ENCODE measurements at places on chromosomes 5 and 9.

- DNase-seq, result no peak
Measured at GRCh38 chr5:137589185-137589584, 90.1 kb upstream of the SPOCK1 start.

DNA sequence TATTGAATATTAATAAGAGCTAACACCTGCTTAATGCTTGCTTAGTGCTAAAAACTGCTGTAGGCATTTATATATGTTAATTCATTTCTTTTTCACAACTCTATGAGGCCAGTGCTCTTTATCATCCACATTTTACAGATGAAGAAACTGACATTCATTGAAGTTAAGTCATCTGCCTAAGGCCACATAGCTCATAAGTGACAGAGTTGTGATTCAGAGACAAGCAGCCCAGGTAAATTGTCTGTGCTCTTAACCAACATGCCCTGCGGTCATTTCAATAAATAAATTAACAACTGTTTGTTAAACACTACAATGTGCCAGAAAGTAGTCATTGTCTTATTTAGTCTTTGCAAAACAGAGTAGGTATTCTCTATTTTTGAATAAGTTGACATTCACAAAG lies 1354.4 kb upstream of the C9orf72 start:
- no peak for DNase-seq

DNA sequence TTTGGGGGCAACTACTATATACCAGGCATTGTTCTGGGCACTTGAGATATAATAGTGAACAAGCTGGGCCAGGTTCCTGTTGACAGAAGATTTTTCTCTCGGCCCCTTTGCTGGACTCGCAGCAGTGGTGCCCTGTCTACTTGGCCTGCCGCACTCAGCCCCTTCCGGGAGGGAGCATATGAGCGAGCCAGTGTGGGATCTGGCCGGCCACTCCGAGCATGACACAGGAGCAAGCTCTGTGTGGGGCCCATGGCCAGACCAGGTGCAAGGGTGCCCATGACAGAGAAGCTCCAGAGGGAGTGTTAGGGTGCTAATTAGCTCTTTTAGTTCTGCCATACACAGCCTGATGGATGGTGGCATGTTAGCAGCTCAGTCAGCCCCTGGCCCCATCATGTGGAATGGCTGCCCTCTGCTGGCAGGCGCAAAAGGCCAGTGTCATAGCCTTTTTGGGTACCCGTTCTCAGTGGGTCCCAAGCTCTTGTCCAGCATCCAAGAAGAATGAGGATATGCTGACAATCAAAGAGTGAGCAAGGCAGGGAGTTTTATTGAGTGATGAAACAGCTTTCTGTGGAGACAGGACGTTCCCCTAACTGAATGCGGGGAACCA lies 9.3 kb upstream of the KIF4B start:
- peak; percentile 65 for DNase-seq

DNA sequence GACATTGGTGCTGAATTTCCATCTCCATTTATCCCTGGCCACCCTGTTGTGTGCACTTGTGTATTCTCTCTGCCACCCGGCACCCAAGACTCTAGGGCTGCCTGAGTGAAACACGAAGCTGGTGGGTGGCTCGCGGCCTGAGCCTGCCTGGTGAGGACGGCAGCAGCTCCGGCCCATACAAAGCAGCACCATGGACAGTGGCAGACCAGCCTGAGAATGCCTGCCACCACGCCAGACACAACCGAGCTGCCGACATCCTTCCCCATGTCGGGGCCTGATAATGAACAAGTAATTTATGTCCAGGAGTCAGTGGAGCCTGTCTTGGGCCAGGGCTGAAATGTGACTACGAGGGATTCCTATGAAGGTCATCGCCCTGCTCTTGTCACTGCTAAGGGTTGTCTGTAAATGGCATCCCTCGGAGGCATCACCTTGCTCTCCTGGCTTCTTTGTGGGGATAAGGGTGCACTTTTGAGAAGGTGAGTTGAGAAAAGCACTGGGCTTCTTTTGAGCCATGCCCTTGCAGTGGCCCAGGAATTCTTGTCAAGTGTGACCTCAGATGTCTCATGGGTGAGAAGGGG lies 175.7 kb downstream of the MELK start:
- DNase-seq, result peak; percentile 77

DNA sequence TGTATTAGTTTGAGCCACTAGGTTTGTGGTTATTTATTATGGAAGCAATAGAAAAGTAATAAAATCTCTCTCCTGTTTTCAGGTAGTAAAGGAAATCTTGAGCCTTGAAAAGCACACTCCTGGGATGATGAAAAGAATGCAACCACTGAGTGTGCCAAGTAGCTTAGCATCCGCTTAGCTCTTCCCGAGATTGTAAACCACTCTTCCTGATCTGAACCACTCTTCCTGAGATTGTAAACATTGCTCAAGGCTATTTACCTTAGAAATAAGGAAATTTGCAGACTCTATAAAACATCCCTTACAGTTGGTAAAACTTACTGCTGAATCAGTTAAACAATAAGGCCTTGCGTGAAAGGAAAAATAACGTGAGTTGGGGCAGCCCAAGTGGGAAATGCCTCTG lies 17.4 kb upstream of the IL33 start:
- DNase-seq, result no peak

DNA sequence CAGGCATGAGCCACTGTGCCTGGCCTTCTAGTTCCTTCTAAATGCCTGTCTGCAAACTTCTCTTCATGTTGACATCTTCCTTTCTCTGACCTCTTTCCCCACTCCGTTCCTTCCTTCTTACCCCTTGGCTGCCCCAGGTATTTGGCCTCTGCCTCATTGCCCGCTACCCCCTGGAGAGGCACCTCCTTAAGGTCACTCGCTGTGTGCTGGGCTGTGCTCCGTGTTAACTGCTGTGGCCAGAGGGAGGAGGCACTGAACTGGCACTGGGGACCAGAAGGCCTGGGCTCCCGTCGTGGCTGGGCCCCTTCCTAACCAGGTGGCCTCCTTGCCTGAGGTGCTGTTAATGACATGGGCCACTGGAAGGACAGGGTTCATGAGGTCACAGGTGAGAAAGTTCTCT lies 39.4 kb downstream of the LAMC3 start:
- DNase-seq, result no peak

DNA sequence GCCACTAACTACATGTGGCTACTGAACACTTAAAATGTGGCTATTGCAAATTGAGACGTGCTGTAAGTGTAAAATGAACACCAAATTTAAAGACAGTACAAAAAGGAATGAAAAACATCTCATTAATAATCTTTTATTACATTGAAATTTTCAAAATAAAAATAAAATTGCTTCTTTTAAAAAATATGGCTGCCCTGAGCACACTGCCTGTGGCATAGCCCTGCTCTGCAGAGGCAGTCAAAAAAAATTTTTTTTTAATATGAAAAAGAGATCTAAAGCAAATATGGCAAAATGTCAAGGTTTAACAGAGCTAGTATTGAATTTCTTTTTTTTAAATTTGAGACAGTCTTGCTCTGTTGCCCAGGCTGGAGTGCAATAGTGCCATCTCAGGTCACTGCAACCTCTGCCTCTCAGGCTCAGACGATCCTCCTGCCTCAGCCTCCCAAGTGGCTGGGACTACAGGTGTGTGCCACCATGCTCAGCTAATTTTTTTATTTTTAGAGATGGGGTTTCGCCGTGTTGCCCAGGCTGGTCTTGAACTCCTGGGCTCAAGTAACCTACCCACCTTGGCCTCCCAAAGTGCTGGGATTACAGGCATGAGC lies 25.6 kb downstream of the CARNMT1 start:
- peak; percentile 13 for DNase-seq

- DNase-seq, result no peak
Measured at GRCh38 chr5:172554562-172554961, 86.5 kb upstream of the NEURL1B start.

GRCh38 chr9:130894546-130894945 lies 2.1 kb downstream of the QRFP start:
- peak; percentile 54 for DNase-seq

DNA sequence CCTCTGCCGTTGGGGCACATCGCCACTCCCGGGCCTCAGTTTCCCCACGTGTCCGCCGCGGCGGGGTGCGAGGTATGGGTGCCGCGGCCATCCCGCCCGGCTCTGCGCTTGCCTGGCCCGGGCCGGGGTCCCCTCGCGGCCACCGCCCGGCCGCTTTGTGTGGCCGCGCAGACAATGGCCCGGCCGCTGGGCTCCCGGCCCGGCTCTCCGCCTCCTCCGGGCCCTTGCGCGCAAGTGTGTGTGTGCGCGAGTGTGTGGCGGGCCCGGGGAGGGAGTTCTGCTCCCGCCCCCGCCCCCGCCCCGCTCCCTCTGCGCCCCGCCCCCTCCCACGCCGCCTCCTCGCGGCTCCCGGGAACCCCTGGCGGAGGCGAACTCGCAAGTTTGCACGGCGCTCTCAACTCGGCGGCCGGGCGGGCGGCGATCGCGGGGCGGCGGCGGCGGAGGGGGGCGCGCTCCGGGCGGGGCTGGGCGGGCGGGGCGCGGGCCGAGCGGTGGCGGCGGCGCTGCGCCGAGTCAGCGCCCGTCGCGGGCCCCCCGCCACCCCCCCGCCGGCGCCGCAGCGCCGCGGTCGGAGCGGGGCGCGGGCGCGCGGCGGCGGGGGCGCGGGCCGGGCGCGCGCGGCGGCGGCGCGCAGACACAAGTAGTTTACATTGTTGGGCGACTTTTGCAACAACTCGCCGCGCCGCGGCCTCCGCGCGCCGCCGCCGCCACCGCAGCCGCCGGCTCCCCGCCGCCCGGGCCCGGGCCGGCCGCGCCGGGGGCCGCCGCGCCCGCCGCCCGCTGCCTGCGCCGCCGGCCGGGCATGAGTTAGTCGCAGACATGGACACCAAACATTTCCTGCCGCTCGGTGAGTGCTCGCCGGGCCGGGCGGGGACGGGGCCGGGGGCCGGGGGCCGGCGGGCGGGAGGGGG lies at the start of gene RXRA:
RXRA (plus strand) TSS at position 643 of the 911 bp plus-strand sequence; CDS start at position 820, 177 bp downstream.
- peak; percentile 86 for DNase-seq

- peak; percentile 0 for DNase-seq
Measured at GRCh38 chr5:106321242-106321641, 1349.5 kb downstream of the EFNA5 start.

DNA sequence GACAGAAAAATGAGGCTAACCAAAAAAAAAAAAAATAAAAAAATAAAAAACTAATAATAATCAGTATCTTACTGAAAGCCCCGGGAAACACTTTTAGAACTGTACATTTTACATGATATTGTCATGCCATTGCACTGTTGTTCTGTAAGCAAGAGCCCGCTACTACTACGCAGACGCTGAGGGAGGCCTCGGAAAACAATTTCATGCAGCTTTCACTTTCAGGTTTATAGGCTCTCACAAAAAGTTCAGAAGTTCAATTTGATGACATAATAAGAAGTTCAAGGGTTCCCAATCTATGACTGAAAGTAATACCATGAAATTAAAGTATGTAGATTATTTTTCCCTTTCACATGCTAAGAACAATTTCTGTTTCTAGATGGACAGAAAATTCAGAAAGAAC lies 318.3 kb upstream of the ITGA1 start:
- no peak for DNase-seq

DNA sequence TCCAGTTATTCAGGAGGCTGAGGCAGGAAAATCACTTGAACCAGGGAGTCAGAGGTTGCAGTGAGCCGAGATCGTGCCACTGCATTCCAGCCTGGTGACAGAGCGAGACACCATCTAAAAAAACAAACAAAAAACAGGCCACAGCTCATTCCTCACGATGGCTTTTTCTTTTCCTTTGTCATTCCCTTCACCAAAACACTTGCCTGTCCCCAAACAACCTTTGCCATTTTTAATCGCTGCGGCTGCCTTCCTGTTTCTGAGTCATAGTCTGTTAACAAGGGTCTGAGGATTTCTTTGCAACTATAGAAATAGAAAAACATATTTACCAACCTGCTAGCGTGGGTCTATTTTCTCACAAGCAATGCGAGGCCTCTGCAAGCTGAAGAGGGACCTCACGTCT lies 123.0 kb upstream of the FSTL4 start:
- no peak for DNase-seq

DNA sequence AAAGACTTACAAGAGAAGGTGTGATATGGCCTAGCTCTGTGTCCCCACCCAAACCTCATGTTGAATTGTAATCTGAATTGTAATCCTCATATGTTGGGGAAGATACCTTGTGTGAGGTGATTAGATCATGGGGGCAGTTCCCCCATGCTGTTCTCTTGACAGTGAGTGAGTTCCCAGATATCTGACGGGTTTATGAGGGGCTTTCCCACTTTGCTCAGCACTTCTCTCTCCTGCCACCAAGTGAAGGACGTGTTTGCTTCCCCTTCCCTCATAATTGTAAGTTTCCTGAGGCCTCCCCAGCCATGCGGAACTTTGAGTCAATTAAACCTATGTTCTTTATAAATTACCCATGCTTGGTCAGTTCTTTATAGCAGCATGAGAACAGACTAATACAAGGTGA lies 49.0 kb downstream of the CDO1 start:
- no peak for DNase-seq

DNA sequence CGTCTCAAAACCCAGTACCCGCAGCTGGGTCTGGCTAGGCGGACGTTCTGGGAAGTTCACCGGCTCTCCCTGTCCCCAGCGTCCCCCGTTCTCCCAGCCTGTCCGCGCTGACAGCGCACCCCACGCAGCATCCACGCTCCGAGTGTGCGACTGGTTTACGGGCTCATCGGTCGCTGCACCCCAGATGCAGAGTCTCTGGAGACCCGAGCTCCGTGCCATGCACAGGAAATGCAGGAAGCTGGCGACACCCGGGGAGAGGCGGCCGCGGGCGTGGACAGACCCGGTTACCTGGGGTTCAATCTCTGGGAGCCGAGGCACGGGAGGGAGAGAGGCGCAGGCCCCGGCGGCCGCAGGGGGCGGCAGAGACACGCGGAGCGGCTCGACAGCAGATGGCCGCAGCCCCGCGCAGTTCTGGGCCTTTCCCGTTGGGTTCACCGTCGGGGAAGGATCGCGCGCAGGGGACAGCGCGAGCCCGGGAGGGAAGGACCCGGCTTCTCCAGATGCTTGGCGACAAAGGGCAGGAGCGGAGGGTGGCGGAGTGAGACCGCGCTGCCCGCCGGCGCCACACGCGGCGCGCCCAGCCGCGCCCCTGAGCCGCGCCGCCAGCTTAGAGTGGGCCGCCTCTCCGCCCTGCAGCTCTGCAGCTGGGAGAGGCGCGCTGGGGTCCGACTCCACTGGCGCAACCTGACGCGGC lies 558 bp downstream of the SHROOM1 start:
- DNase-seq, result peak; percentile 83

DNA sequence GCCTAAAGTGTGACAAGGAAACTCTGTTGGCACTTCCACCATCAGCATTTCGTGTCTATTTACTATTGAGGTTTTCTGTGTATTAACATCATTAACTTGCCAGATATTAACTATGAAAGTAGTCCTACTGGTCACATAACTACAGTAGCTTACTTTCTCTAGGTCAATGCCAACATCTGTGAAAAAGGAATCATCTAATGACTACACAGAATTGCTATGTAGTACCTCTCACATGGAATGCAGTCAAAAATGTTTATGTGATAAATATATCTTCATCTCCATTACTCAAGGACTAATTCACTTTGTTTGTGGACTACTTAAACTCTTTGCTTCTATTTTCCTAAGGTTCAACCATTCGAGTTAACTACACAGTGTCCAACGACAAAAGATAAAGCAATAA lies 2.1 kb downstream of the SCAI start:
- no peak for DNase-seq

GRCh38 chr5:126597156-126597555 lies 2.1 kb upstream of the ALDH7A1 start:
- DNase-seq, result no peak

DNA sequence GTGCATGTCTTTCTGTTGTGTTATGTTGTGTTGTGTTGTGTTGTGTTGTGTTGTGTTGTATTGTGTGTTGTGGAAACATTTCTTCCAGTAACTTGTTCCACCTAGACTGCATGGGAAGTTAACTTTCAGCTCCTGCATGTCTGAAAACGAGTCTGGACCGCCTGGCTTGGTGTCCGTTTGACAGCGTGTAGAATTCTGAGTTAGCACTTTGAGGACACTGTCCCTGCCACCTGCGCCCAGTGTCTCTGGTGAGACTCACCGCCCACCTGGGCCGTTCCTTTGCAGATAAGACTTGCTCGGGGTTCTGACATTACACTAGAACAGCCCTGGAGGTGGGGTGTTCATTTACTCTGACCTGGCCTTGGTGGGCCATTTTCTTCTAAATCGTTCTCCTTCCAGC lies 42.0 kb downstream of the WNK2 start:
- no peak for DNase-seq
